Islet precursor cell (in vitro differentiated cells): ENCODE measurements at places on chromosomes 7 and 10.

DNA sequence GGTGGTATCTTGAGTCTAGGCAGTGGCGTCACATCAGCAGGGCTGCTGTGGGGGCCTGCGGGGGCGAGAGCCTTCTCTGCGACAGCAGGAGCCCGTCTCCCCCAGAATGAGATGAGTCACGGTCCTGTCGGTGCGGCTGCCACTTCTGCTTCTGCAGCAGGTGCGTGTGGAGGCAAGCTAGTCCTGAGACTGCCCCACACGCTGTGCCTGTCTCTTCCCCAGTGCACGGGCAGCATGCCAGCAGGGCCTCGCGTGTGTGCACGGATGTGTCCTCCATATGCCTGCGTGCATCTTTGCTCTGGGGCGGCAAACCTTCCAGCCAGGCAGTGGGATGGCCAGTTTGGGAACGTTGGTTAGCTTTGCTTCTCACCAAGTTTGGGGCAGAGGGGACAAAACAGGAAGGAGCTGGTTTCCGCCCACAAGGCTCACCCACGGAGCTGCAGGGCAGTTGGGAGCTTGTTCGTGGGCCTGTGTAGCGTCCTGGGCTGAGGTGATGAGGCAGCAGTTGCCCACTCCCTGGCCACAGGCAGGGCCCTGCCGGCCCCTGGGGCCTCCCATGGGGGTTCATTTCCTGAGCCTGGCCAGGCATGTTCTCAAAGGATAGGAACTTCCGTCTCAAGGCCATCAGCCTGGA is 60.8 kb upstream of the PPIF start:
- DNase-seq, result no peak

GRCh38 chr10:93067443-93068365 is 6.0 kb upstream of the CYP26A1 start:
- DNase-seq, result no peak

DNA sequence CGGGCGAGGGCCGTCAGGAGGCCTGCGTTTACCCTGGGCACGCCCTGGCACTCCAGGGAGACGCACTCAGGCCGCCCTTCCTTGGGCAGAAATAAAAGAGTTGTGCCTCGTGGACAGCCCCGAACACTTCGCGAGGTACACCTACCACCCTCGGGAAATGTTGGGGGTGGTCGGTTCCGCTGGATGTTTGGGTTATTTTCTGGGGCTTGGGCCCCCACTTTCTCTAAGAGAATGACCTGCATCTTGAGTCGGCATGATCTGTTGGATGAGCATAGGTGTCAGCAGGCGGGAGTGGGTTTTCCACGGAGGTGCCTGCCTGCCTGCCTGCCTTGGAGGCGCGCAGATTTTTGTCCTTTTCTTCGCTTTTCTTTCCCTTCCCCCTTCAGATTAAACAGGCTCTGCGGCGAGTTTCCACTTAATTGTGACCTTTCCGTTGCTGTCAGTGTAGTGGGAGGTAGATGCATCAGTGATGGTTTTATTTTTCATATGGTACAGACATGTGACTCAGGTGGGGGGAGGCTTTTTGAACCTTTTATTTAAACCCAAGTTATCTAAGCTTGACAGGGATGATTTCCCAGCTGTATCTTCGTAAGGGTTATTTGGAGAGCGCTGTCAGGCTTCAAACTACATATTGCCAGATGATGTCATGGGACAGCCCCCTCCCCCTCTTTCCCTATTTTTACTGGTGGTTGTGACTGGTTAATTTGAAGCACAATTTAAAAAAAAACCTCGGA is 661 bp downstream of the HECTD2 start:
- DNase-seq, result no peak

DNA sequence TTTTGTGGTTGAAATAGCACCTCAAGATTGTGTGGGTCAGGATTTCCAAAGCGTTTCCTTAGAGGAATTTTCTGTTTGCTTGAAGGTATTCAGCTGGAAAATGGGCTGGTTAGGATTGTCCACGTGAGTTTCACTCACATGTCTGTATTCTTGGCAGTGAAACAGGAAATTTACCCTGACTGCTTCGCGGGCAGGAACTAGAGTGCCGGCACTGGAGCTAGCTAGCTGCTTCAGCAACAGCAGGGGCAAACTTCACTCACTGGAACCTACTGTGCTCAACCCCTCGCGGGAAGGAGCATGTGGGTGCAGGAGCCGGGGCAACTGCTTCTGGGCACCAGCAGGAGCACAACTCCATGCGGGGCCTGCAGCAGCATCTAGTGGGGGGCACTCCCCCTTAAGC is 38.0 kb upstream of the RTKN2 start:
- DNase-seq, result no peak

DNA sequence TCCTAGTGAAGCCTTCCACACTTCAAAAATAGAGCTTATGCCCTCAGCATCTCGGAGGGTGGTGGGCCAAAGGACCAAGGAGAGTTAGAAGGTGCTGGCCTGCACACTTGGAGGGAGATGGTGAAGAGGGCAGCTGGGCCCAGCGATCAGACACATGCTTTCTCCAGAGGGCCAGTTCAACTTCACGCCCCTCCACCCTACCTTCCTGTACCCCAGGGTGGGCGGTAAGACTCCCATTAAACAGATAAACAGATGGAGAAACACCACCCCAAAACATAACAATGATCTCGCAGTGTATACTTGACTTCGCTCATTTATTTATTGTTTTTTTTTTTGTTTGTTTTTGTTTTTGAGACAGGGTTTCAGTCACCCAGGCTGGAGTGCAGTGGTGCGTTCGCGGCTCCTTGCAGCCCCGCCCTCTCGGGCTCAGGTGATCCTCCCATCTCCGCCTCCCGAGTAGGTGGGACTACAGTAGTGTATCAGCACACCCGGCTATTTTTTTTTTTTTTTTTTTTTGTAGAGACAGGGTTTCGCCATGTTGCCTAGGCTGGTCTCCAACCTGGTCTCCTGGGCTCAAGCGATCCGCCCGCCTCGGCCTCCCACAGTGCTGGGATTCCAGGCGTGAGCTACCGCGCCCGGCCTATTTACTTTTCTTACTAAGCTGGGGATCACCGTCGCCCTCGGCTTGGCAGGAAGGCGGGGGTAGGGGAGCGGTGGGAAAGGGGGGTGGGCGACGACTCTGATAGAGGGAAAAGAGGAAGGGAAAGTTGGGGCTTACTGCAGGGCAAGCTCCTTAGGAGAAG is 1.8 kb downstream of the C10orf95 start:
- peak; percentile 90 for DNase-seq

GRCh38 chr7:148570510-148570909 is 20.1 kb upstream of the C7orf33 start:
- DNase-seq, result no peak

DNA sequence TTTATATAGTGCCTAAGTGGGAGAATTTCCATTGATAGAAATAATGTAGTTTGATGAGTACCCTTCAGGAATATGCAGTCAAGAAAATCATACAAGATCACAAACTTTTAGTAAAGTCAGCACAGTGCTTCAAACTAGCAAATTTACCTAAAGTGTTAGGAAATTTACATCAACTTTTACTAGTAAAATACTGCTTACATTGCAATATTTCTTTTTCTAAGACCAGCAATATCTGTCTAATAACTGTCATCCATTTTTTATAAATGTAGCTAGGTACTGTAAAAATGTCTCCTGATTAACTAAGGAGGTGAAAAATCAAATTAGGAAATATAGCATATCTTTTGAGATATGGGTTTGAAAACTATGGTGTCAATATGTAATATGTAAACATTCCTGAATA is 405.4 kb downstream of the MDFIC start:
- DNase-seq, result no peak

DNA sequence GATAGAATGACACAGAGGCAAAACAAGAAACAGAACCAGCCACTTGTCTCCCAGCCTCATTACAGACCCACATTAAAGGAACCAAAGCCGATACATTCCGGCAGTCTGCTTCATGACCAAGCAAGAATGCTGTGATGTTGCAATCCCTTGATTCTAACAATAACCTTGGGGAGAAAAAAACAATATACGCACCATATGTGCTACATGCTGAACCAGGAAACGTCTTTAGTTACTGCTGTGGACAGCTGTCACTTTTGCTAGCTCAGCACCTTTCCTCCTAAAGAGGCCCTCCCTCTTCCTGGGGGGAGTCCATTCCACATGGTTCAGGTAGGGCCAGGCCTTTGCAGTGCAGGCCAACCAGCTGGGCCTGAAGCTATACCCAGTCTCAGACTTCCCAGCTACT is 79.1 kb downstream of the PRTFDC1 start:
- DNase-seq, result peak; percentile 86

DNA sequence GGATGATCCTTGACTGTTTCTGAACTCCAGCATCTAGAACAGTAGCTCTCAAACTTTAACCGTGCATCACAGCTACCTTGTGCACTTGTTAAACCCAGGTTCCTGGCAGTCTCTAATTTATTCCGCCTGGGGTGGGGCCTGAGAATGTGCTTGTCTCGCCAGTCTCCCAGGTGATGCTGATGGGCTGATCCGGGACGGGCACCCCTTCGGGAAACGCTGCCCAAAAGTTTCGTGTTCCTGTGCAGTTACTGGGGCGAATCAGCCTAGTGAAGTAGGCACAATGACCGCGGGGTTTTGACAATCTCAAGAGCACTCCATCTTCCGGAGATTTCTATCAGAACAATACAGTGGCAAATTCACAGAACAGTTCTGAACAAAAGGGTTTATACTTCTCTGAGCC is 29.9 kb downstream of the ADCYAP1R1 start:
- DNase-seq, result no peak

DNA sequence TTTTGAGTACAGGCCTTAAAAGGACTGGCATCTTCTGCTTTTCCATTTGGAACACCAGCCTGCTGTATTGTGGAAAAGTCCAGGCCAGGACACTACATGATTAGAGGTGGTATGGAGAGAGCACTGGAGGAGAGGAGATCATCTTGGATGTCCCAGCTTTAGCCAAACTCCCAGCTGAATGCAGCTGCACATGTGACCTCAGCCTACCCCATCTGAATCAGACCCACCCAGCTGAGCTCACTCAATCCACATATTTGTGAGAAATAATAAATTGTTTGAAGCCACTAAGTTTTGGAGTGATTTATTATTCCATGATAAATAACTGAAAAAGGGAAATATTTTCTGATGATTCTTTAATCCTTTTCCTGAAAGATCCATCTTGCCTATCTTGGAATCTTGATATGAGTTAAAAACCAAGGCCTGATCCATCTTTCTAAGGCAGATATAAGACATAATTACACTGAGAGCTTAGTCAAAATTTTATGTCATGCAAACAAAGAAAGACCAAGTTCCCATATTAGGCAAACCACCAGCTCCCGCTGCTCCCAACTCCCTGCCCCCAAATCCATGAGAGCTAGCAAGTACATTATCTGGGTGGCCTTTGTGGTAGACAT is 55.1 kb upstream of the TRIL start:
- no peak for DNase-seq

DNA sequence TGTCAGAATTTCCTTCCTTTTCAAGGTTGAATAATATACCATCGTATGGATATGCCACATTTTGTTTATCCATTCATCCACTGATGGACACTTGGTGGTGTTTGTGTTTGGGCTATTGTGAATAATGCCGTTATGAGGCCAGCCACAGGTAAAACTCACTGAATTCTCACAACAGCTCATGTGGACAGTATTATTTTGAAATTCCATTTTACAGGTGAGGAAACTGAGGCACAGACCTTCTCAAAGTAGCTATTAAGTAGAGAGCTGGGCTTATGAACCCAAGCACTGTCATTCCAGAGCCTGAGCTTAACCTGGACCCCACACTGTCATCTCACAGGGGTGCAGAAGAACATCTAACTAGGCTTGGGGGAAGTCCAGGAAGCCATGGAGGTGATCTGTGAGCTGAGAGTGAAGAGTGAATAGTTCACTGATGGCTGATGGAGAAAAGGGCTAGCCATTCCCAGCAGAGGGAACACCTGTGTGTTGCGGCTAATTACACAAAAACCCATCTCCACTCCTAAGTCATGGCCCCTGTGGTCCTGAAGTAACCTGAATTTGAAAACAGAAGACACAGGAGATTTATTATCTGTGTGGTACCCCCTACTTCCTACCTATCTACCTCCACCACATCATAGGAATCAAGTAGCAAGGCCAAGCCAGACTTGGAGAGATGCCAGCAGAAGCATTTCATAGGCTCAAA is 8.7 kb downstream of the INMT start:
- no peak for DNase-seq

DNA sequence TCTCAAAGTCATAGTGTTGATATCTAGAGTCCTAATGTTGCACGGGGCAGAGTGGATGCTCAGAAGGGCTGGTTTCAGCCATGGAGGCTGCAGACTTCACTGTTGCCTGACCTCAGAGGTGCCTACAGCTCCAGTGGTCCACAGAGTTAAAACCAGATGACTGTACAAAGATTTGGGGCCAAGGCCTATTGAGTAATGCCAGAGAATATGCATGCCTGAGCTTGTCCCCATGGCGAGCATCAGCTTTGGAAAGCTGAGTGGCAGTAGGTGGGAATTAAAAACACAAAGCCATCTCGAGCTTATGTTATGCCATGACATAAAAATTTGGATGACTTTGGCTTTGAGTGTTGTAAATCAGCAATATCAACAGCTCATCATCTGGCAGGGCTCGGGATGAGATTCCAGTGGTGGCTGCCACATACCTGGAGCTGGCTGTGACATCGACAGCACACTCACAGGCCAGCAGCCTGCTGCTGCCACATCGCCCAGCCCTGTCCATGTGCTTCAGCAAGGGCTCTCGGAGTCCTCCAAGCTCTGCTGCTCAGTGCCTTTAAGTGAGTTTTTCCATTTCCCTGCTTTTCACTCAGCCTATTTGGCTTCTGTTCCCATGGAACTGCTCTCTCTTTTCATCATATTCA is 379.6 kb downstream of the TNS3 start:
- DNase-seq, result no peak

DNA sequence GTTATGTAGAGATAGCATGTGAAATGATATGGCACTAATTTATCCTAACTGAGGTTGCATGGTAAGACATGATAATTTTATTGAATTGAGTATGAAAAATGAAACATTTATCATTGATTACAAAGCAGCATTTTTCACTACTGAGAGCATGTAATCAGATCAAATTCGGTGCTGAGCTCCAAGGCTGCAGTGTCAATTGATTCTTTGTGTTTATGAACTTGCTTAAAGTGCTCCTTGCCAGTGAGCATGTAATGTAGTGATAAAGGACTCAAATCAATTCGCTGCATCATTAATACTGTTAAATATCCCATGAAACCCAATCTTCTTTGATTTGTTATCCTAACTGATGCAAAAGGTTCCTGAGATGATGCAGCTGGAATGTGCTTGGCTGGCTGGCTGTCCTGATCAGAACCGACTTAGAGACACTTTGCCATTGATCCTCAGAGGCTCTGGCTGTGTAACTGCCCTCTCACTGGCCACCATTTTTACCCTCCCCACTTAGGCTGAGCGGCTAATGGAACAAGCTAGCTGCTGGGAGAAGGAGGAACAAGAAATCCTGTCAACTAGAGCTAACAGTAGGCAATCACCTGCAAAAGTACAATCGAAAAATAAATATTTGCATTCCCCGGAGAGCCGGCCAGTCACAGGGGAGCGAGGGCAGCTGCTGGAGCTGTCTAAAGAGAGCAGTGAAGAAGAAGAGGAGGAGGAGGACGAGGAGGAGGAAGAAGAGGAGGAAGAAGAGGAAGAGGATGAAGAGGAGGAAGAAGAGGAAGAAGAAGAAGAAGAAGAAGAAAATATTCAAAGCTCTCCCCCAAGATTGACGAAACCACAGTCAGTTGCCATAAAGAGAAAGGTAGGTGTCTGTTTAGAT is 89.8 kb upstream of the SAMD8 start:
- no peak for DNase-seq

GRCh38 chr7:90574146-90574819 is 21.8 kb upstream of the CDK14 start:
- DNase-seq, result peak; percentile 58
